ENCODE measurements at places on chromosomes 16 and 17.

GRCh38 chr16:58588406-58588805 lies 41.2 kb downstream of the CNOT1 start:
- no peak for DNase-seq

GRCh38 chr17:35890774-35891155 lies 10.6 kb upstream of the CCL5 start:
- DNase-seq: no peak

DNA sequence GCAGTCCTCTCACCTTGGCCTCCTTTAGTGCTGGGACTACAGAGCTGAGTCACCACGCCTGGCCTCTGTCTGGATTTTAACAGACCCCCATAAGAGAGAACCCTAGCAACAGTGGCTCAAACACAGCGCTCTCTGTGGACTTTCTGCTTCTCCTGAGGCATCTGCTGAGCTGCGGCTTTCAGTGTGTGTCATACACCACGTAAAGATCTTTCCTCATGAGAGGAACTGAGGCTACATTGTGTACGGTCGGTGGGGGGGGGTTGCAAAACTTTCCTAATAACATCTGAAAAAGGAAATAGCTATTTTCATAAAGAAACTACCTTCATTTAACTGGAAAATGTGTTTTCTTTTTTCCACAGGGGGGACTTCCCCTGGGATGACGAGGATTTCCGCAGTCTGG lies 32.9 kb downstream of the DEF8 start:
- no peak for DNase-seq

GRCh38 chr17:27545562-27546229 lies 85.3 kb upstream of the LGALS9 start:
- no peak for DNase-seq

DNA sequence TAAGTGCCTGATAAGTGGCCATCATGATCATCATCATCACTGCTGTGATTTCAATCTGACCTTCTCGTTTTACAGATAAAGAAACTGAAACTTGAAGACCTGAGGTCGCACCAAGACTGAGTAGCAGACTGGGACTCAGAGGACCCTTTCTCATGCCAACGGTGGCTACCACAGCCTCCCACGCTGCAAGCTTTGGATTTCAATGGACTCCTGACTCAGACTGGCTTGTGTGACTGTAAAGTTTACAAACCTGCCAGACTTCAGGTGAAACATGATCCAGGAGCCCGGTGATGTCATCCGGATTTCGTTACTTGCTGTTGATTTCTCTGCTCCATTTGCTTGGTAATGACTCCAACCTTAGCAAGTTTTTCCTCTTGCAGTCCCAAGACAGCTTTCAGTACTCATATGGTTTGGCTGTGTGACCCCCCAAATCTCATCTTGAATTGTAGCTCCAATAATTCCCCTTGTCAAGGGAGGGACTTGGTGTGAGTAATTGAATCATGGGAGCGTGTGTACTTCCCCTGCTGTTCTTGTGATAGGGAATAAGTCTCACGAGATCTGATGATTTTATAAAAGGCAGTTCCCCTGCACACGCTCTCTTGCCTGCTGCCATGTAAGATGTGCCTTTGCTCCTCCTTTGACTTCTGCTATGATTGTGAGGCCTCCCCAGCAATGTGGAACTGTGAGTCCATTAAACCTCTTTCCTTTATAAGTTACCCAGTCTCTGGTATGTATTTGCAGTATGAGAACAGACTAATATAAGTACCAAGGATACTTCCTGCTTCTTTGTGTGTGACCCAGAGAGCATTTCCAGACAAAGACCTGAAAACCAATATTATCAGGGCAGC lies 26.7 kb upstream of the IRX6 start:
- no peak for DNase-seq

- DNase-seq: no peak
These were observed 69.6 kb downstream of the SEC14L1 start for GRCh38 chr17:77210331-77210730.

- no peak for DNase-seq
These were observed 6.2 kb downstream of the MPP2 start for GRCh38 chr17:43900858-43901754.

DNA sequence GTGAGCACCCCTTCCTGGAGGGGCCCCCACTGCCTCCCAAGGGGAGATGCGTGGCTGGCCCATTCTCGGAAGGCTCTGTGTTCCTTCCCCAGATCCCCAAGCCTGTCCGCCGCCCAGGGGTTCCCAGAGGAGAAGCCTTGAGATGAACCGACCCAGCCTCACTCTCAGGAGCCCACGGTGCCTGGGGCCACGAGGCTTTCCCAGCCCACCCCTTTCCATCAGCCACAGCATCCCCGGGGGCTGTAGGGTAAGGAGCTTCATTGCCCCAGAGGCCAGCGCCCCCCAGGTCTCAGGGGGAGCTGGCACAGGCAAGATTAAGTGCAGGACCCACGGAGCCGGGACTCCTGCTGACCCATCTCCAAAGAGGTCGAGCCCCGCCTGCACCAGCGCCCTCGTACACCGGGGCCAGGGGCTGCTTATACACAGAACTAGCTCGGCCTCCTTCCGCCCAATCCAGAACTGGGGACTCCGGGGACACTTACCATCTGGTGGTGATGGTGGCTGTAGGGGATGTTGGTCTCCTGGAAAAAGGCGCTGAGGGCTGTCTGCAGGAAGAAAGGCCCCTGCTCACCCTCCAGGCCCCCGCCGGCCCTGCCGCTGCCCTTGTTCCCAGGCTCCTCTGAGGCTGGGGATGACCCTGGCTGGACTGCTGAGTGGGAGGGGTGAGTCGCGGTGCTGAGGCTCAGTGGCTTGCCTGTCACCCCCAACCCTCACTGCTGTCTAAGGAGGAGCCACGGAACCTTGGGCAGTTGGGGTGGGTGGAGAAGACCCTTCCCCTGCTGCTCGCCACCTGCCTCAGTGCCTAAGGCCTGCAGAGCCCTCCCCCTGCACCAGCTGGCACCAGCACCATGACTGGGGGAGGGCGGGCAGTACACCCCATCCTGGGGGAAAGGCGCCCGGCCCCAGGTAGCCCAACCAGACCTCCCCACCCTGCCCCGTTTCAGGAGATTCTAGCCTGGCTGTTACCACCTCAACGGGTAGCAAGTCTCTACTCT lies 4.4 kb downstream of the UBALD1 start:
- no peak for DNase-seq
